ENCODE measurements at places on chromosomes 7 and 10.

GRCh38 chr10:31761156-31761555 lies 167.5 kb downstream of the ARHGAP12 start:
- DNase-seq = no peak
- peak overlapping the region; percentile 96 for H3K27ac ChIP-seq

DNA sequence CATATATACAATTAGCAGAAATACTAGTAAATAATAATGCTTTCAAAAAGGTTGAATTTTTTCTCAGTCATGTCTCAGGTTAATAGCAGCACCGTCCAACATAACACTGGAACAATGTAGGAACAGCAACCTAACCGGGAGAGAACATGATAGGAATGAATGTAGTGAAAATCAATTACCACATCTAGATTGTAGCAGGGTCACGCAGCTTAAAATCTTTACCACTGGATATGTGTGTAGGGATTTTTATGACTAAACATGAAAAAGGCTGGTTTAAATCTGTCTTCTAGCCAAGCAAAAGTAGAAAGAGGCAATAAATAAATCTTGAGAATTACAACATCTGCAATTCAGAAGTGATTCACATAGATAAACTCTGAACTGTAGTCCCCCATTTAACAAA lies 326.0 kb downstream of the DGKB start:
- no peak for DNase-seq
- H3K27me3 ChIP-seq = no peaks in the 10 kb centered on the region
- H3K4me3 ChIP-seq = no peak overlapping the region
- no peak overlapping the region for H3K27ac ChIP-seq
- H3K4me1 ChIP-seq = no peaks in the 10 kb centered on the region

DNA sequence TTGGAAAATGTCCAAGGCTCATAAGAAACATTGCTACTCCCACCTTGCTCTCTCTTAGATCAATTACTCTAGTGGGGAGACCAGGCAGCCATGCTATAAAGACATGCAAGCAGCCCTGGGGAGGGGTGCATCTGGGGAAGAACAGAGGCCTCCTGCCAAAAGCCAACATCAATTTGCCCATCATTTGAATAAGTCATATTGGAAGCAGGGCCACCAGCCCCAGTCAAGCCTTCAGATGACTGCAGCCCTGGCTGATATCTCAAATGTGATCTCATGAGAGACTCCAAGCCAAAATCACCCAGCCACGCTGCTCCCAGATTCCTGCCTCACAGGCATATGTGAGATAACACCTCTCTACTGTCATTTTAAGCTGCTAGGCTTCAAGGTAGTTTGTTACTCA lies 157.5 kb upstream of the PDE1C start:
- DNase-seq = no peak
- no peaks in the 10 kb centered on the region for H3K4me1 ChIP-seq
- no peaks in the 10 kb centered on the region for H3K27me3 ChIP-seq
- no peak overlapping the region for H3K4me3 ChIP-seq
- H3K36me3 ChIP-seq = no peaks in the 10 kb centered on the region

DNA sequence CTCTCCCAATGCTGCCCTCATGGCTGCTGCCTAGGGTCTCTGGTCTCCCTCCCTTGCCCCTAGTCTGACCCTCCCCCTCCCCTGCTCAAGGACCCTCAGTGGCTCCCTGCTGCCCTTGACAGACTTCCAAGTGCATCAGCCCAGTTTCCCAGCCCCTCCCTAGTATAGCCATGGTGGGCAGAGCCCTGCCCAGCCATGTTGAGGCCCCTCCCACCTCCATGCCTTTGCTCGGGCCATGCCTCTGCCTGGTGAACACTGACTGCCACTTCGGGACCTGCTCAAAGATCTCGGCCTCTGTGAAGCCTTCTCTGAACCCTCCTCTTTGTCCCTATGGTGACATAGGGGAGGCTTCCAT lies 73.2 kb downstream of the MYL10 start:
- H3K36me3 ChIP-seq = no peaks in the 10 kb centered on the region
- no peak for DNase-seq
- H3K27ac ChIP-seq = no peak overlapping the region
- H3K27me3 ChIP-seq = no peaks in the 10 kb centered on the region

- H3K4me1 ChIP-seq = no peaks in the 10 kb centered on the region
- H3K36me3 ChIP-seq = no peaks in the 10 kb centered on the region
- H3K27me3 ChIP-seq = no peaks in the 10 kb centered on the region
- H3K4me3 ChIP-seq = no peak overlapping the region
Observed at GRCh38 chr7:128703609-128704241, 31.6 kb downstream of the GARIN1A start.

DNA sequence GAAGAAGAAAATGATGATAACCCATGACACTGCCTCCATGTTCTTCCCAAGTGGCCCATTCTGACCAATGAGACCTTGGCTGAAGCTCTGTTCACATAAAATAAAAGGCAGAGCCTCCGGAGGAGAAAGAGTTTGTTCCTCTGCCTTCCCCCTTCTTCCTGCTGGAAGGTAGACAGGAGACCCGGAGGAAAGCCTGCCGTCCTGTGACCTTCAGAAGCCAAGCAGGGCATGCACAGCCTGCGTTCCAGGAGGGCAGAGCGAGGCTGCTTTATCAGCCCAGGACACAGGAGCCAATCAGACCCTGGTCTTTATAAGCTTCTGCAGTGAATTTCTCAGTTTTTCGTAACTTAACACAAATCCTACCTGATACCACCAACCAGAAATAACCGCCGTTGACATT lies 8.6 kb upstream of the GRID1 start:
- no peaks in the 10 kb centered on the region for H3K27me3 ChIP-seq
- no peak overlapping the region for H3K4me3 ChIP-seq
- H3K4me1 ChIP-seq = peaks cover 4% of the 10 kb centered on the region

GRCh38 chr7:68203251-68203650 lies 1206.6 kb downstream of the TYW1 start:
- H3K36me3 ChIP-seq = no peaks in the 10 kb centered on the region
- no peak for DNase-seq
- H3K4me3 ChIP-seq = no peak overlapping the region
- H3K27ac ChIP-seq = no peak overlapping the region
- H3K27me3 ChIP-seq = no peaks in the 10 kb centered on the region
- H3K4me1 ChIP-seq = no peaks in the 10 kb centered on the region

GRCh38 chr7:12951397-12951801 lies 264.0 kb downstream of the ARL4A start:
- no peak overlapping the region for H3K27ac ChIP-seq
- no peak overlapping the region for H3K4me3 ChIP-seq
- H3K4me1 ChIP-seq = no peaks in the 10 kb centered on the region
- H3K27me3 ChIP-seq = no peaks in the 10 kb centered on the region

DNA sequence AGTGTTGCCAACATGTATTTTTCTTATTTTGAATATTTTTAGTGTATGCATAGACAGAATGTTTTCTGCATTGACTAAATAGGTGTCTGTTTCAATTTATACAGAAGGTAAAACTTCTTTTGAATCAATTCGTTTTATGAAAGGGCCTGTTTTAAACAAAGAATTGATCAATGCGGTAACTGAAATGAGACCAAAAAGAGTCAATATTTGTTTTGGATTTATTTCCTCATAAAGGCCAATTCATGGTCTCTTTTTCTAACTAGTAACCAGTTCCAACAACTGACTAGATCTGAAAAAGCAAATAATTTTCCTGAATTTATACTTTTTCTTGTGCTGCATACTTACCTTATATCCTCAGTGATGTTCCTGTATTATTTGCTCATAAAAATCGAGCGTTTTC lies 320.5 kb downstream of the DGKB start:
- no peaks in the 10 kb centered on the region for H3K36me3 ChIP-seq
- H3K4me1 ChIP-seq = no peaks in the 10 kb centered on the region

DNA sequence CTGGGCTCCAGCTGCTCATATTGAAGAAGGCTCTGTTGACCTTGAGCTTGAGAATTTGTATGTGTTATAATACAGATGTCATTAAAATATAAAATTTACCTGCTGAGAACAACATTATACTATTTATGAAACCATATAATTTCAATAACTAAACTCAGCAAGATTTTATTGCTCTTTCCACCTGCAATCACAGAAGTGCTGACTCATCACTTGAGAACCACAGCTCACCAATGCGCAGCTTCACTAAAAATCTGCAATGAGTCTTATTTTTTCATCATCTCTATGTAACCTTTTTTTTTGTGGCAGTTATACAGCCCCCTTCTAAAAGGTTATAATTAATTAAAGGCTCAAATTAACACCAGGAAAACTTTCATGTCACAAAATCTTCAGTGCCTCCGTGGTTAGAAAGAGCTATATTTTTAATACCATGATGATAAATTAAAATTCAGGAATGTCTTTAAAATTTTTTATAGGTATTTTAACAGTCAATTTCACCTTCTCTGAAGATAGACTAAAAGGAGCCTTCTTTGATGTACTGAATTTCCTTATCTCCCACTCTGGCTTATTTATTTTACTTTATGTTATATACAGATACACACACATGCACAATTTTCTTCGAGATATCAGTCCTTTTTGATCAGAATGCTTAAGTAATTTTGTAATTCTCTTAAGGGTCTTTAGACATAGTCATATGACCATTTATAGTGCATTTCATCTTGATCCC lies 102.7 kb downstream of the EVX1 start:
- peaks cover 5% of the 10 kb centered on the region for H3K4me1 ChIP-seq
- no peak overlapping the region for H3K27ac ChIP-seq
- no peak overlapping the region for H3K4me3 ChIP-seq

DNA sequence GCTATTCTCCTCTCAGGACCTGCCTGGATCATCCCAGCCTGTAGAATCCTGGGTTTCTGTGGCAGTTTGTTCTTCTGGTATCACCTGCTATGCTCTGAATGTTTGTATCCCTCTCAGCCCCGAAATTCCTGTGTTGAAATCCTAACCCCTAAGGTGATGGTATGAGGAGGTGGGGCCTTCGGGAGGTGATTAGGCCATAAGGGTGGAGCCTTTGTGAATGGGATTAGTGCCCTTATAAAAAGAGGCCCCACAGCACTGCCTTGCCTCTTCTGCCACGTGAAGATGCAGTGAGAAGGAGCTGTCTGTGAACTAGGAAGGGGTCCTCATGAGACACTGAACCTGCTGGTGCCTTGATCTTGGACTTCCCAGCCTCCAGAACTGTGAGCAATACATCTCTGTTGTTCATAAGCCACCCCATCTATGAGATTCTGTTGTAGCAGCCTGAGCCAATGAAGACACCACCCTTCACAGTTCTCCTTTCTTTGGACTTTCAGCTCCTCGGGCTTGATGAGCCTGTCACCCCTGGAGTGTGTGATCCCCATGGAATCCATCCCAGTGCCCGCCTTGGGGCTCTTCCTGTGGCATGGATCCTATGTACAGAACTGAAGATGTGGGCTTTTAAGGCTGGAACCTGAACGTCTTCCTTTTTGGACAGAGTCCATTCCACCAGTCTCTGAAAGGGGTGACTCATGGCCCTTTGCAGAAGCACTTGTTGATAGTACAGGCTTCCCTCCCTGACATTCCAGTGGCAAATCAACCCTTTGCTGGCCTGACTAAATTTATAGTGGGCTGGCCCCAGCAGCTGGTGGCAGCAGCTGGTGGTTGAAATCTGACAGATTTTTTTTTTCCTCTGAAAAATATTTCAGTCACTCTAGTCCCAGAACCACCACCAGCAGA lies 138.0 kb downstream of the TACC2 start:
- peaks cover 78% of the 10 kb centered on the region for H3K4me1 ChIP-seq
- DNase-seq = peak; percentile 79
- H3K27ac ChIP-seq = peak overlapping the region; percentile 93
- no peak overlapping the region for H3K4me3 ChIP-seq

Measured in thyroid gland (tissue), 4 donors.